ENCODE measurements at places on chromosomes 3 and 15.

DNA sequence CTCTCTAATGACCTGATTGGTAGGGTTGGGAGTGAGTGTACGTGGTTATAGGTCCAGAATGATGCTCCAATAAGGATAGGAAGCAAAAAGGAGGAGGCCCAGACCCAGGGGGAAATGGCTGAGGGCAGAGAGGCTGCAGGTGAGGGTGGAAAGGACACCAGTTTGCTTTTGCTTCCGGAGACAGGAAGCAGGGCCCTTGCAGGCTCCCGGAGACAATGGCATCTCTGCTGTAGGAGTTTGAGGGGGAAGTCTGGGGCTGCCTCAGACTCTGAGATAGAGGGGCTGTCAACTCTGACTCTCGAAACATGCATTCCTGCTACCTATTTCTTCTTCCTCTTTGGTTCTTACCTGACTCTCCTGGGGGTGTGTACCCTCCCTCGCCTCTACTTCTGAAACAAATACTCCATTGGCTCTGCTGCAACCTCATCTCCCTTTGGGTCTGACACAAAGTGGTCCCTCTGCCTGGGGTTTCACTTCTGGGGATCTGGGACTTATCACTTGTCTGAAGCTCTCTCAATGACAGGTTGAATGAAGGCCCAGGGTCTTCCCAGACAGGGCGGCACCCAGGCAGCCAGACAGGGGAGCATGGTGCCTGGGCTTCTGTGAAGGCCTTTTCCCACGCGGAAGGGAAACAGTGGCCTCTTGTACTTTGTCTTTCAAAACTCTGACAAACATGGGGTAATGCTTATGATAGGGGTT, 61.5 kb downstream of the CHRD start:
- DNase-seq = no peak

DNA sequence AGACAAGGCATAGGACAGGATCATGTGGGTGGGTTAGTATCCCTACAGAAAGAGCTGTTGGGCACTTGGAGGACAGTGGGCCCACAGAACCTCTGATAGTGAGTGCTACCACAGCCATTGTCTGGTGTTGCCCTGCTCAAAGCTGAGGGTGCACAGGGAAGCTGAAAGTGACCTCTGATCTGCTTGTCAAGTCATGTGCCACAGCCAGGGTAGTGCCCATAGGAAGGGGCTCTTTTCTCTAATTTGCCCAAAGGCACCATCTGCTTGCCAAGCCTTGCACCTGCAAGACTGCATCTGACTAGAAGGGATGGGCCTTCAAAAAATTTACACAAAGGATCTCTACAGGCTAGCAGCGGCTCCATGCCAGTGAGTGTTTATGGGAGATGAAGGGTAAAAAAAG, 87.4 kb upstream of the GSK3B start:
- no peak for DNase-seq

GRCh38 chr3:81872566-81872965, 111.1 kb upstream of the GBE1 start:
- no peak for DNase-seq

GRCh38 chr3:127371334-127371733, 83.5 kb upstream of the PRR20G start:
- DNase-seq = no peak

DNA sequence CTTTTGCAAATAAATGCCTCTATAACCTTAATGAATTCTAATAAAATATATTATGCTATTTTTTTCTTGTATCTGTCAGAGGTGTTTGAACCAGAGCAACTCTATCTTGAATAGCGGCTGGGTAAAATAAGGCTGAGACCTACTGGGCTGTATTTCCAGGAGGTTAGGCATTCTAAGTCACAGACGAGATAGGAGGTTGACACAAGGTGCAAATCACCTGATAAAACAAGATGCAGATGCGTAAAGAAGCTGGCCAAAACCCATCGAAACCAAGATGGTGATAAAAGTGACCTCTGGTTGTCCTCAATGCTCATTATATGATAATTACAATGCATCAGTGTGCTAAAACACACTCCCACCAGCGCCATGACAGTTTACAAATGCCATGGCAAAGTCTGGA, 990.7 kb downstream of the FHIT start:
- DNase-seq = no peak

DNA sequence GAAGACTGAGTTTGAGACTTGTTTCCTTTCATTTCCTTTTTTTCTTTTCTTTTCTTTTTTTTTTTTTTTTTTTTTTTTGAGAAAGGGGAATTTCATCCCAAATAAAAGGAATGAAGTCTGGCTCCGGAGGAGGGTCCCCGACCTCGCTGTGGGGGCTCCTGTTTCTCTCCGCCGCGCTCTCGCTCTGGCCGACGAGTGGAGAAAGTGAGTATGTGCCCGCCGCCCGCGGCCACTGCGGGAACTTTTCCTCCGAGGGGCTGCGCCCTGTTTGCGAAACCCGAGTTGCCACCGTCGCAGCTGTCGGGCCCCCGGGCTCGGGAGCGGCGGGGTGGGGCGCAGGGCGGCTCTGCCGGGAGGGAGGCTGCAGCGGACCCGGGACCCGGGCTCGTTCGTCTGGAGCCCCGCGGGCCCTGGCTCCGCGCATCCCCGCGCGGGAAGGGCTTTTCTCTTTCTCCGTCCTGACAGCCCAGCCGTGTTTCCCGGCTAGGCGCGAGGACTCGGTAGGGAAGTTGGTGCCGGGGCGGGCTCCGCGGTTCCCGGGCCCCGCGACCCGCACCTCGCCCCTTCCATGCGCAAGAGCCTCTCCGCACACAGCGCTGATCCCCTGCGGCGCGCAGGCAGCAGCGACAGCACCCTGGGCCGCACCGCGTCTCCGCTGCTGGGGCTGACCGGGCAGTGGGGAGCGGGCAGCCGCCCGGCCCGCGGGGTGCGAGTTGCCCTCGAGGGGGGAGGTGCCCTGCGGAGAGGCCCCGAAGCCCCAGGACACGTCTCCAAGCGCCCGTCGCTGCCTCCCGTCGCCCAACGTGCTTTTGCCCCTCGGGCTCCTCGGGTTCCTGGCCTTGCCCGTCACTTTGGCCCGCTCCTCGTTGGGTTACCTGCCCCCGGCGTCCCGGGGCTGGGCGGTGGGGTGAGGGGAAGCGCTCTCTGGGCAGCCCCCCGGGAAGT, 1.4 kb downstream of the IGF1R start:
- no peak for DNase-seq

DNA sequence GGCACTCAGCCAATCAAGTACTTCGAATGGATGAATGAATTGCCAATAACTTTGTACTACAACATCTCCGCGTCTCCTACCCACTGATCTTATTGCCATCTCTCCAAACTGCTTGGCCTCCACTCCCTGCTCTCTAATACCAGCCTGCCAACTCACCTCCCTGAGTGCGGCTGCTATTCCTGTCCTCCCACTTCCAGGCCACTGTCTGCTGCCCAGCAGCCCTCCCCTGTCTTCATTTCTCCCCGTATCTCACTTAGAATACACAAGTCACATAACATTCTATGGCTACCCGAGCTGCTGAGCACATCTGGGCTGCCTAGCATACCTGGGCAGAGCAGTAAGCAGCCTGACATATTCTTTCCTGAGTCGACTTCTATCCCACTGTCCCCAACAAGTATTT, 149.9 kb upstream of the LRTM1 start:
- no peak for DNase-seq

- DNase-seq = no peak
Measured at GRCh38 chr3:24318677-24319287, 175.9 kb downstream of the THRB start.

DNA sequence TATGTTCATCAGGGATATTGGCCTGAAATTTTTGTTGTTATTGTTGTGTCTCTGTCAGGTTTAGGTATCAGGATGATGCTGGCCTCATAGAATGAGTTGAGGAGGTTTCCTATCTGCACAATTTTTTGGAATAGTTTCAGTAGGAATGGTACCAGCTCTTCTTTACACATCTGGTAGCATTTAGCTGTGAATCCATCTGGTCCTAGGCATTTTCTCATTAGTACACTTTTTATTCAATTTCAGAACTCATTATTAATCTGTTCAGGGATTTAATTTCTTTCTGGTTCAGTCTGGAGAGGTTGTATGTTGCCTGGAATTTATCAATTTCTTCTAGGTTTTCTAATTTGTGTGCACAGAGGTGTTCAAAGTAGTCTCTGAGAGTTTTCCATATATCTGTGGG, 57.0 kb downstream of the STRIT1 start:
- no peak for DNase-seq

DNA sequence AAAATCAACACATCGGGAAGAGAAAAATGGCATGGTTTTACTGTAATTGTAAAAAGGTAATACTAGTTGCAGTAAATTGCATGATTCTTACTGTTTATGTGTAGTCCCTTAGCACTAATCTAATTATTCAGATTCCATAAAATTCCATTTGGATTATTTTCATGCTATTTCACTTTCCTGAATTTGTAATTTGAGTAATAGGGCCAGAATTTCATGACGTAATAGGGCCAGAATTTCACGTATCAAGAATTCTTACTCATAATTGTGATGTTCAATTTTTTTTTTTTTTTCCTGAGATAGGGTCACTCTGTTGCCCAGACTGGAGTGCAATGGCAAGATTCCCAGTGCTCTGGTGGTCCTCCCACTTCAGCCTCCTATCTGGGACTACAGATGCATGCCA, 2.9 kb upstream of the U2SURP start:
- DNase-seq = no peak

DNA sequence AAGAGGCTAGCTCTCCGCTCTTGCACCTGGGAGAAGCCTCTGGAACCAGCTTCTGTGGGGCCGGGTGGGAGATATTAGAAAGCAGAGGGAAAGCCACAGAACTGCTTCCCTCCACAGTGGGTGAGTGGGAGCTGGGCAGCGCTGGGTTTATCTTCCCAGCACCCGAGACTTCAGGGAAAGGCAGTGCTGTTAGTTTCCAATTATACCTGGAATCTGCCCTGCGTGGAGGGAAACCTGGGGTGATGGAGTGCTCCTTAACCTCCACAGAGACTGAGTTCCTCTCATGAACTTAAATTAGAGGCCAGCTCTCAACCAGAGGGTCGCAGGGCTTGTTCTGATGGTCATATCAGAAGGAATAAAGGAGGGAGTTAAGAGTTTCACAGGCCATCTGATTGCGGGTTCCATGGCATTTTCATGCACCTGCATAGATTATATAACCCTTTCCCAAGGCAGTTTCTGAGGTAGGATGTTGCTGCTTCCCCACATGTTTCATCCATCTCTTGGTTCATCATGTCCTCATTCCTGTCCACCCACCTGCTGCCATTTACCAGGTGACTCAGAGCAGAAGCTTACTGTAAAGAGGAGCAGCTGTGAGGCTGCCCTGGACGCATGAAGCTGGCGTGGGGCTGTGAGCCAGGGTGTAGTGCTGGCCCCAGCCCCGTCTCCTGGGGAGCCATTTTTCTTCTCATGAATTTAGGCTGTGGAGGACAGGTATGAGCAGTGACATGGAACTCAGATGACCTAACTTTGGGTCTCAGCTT, 42.5 kb downstream of the CA12 start:
- no peak for DNase-seq
